Left lung (tissue), 14 donors: ENCODE measurements at places on chromosomes 16 and 17.

DNA sequence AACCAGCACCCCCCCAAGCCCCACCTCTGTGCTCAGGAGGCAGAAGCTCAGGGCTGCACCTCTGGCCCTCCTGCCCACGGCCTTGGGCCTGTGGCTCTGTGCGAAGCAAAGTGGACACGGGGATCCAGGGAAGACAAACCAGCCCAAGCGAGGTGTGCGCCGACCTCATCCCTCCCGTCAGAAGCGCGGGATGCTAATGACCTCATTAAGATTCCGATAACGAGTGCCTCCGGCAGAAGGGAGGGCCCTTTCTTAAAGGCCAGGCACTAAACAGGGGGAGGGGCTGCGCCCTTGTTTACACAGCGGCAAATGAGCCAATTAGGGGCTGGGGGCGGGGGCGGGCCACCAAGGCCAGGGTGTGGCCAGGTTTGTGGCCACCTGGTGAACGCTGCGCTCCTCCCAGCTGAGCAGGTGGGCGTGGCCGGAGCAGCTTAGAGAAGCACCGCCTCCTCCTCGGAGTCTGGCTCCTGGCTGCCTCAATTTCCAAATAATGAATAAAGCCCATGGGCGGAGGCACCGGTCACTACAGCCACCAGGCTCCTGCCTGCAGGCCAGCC, 3.2 kb downstream of the CBX4 start:
- peak; percentile 84 for DNase-seq

- no peak for DNase-seq
Observed at GRCh38 chr16:10033556-10033955, 148.7 kb downstream of the GRIN2A start.

DNA sequence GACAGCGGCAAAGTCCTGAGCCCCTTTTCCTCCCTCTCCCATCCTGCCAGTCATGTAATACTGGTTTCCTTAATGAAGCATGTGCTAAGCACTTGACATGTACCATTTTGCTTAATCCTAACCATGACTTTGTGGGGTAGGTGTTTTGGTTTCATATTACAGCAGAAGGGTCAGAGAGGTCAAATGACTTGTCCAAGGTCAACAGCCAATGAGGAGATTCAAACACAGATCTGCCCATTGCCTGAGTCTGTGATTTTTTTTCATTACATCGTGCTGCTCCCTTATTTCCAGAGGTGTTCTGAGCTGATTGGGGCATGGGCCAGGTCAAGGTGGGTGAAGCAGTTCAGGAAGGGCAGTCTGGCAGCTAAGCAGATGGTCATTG, 17.6 kb upstream of the PHF12 start:
- DNase-seq = no peak

DNA sequence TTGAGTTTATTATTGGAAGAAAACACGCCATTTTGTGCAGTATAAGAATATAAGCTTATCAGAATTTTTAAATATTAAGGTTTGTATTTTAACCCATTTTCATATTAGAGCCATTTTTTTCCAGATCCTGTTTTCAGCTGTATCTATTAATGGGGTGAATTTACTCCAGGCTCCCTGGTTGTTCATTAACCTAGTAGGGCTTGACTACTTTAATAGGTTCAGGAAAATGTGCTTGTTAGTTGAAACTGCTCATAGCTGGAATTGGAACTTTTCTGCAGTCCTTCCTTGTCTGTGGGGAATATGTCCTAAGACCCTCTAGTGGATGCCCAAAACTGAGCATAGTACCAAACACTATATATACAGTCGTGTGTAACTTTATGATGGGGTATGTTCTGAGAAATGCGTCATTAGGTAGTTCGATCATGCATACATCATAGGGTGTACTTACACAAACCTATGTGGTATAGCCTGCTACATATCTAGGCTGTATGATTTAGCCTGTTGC, 28.0 kb downstream of the NFAT5 start:
- no peak for DNase-seq

DNA sequence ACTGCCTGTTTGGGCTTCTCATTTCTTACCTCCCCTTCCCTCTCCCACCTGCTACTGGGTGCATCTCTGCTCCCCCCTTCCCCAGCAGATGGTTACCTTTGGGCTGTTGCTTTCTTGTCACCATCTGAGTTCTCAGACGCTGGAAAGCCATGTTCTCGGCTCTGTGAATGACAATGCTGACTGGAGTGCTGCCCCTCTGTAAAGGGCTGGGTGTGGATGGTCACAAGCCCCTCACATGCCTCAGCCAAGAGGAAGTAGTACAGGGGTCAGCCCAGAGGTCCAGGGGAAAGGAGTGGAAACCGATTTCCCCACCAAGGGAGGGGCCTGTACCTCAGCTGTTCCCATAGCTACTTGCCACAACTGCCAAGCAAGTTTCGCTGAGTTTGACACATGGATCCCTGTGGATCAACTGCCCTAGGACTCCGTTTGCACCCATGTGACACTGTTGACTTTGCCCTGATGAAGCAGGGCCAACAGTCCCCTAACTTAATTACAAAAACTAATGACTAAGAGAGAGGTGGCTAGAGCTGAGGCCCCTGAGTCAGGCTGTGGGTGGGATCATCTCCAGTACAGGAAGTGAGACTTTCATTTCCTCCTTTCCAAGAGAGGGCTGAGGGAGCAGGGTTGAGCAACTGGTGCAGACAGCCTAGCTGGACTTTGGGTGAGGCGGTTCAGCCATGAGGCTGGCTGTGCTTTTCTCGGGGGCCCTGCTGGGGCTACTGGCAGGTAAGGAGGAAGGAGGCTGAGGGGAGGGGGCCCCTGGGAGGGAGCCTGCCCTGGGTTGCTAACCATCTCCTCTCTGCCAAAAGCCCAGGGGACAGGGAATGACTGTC, at the start of gene CD68:
TSS of gene CD68 (plus strand) at position 638 of the 833 bp plus-strand sequence. CDS start at position 678, 40 bp downstream.
- DNase-seq = peak; percentile 64

DNA sequence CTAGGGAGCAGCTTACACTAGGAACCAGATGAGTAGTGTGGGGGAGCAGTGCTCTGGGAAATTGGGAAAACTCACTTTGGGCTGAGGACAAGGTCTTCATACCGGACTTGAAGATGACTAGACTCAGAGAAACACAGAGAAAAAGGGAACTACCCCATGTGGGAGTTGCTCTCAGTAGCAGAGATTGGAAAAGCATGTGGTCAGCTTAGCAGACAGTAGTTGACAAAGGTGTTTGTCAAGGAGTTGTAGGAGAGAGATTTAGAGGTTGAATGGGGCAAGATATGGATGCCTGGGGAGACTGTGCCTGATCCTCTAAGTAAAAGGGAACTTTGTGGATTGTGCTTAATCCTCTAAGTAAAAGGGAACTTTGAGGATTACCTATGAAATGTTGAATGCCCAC, 194.5 kb upstream of the COX10 start:
- no peak for DNase-seq

DNA sequence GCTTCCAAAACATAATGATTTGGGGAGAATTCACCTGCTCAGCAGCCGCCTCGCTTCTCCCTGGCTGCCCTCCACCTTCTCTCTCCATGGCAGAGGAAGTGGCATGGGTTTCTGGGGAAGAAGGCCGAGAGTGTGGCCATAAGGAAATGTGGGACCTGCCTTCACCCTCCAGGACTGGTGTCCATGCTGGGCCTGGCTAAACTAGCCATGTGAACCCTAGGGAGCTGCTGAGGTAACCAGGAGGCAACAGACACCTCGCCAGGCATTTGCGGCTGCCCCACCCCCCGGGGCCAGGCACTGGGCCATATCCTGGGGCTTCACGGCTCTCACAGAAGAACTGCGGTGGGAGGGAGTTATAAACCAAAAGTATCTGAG, 9.9 kb upstream of the CMTM4 start:
- no peak for DNase-seq

DNA sequence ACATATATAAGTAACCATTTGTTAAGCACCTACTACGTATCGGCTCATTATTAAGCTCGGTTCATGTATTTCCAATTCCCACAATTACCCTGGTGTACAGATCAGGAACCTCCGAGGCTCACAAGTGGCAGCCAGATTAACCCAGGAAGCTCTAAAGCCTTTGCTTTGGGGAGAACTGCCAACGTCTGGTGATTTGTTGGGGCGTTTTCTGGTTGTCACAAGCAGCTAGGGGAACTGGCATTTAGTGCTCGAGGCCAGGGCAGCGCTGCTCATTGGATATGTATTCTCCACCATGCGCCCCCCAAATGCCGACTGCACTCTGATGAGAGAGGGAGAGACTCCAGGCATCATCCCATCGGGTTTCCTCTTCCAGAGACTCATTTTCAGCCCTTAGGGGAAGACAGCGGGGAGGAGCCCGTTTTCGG, 541 bp downstream of the ZNF18 start:
- peak; percentile 46 for DNase-seq
